ENCODE measurements at places on chromosomes 5 and 9. TPM values are rescaled to one million over a fixed set of nuclear protein-coding genes. Genes with fewer than 3 reads are reported as not detected.

The COMMD10 gene
- 29.6 TPM for total RNA-seq

The LURAP1L gene
- 63.7 TPM for total RNA-seq

The FAM221B gene
- not detected for total RNA-seq

The NSD1 gene
- 48.1 TPM for total RNA-seq

The PCDH12 gene
- 0.15 TPM for total RNA-seq

The PCDHA8 gene
- 0.15 TPM for total RNA-seq

The ARID3C gene
- not detected for total RNA-seq

The SCGB3A1 gene
- not detected for total RNA-seq

The SPRY4 gene
- total RNA-seq = 2.5 TPM

The SLC9A3 gene
- total RNA-seq = 1.3 TPM

The TLR4 gene
- 6.0 TPM for total RNA-seq

The NPM1 gene
- 1,888 TPM for total RNA-seq

The ADAMTSL2 gene
- under 0.01 TPM for total RNA-seq
